ENCODE measurements at places on chromosomes 16 and 17.

DNA sequence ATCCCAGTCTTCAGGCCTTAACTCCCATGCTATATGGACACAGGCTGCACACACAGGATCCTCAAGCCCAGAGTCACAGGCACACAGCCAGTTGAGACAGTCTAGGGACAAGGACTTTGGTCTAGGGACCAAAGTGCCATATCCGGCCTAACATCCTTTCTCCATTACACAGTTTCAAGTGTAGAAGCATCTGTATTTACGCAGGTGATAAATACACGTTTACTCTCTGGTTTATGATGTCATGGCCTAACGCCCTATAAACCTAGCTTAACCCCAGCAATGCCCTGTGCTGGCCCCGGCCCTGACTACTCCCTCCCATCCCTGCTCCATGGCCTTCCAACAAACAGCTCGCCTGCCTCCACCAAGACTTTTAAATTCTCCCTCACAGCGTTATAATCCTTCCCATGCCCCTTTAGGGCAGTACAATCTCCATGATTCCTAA is 17.1 kb downstream of the CUEDC1 start:
- no peak for DNase-seq

DNA sequence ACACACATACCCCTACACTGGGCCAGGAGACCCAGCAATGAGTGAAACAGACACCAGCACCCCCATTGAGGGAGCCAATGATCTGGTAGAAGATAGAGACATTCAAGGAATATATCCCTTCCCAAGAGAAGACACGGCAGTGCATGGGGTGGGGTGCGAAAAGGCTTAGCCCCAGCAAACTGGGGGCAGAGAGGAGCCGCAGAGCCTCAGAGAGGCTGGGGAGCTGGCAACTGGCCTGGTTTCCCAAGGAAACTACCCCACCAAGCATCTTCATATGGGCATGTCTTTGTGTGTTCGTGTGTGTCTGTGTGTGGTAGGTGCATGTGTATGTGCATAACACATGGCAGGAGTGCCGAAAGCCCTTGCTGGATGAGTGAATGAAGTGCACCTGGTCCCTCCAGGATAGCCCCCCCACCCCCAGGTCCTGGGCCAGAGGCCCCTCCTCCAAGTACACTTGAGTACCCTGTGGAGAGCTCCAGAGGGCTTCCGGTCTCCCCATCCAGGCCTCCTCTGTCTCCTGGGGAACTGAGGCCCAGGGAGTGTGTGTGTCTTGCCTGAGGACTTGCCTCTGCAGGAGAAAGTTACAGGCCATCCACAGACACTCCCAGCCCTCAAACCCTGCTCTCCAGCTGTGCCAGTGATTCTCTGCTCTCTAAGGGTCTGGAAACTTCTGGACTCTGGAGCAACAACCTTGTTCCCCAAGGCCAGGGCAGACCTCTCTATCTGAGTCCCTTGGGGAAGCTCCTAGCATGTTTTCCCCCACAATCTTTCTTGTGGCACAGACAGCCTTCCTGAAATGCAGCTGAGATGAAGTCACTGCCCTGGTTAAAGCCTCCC is 15.9 kb downstream of the TBX2 start:
- DNase-seq, result no peak

DNA sequence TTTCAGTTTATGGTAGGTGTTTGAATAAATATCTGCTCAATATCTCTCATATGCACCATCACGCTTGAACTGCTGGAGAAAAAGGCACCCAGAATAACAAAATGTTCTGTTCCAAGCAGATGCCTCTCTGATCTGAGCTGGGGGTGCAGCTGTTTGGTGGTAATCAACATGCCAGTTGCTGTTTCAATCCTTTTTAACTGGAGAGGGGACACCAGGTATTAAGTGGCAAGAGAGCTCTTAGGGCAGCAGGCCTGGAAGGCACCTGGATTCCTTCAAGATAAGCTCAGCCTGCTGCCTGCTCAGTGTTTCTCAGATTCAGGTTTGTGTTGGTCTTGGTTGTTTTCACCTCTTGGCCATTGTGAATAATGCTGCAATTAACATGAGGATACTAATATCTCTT is 27.2 kb upstream of the VAT1L start:
- DNase-seq, result no peak

DNA sequence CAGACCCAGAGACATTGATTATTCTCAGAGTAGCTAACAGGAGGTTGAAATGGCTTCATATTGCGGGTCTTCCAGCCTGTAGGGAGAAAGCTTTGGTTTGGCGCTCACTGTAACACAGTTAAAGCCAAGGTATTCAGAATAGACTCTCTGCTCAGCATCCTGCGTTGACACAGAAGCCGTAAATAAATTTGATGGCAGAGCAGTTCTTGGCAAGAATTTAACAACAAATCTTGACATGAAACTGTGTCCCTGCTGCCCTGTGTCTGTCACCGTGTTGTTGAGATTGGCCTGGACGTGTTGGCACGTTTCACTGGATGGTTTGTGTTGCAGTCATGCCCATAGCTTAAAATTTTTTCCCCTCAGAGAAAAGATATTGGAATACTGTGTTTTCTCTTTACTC is 359.6 kb downstream of the SNX29 start:
- DNase-seq, result no peak

GRCh38 chr16:615122-615521 is 15.7 kb upstream of the WFIKKN1 start:
- no peak for DNase-seq

GRCh38 chr16:11401161-11402050 is 56.1 kb downstream of the RMI2 start:
- no peak for DNase-seq

GRCh38 chr17:69414408-69415274 is at the start of gene MAP2K6:
Gene MAP2K6, plus strand, starts transcription at chr17:69414697. Its CDS starts 288 bp downstream, at chr17:69414985.
- DNase-seq, result peak; percentile 44

DNA sequence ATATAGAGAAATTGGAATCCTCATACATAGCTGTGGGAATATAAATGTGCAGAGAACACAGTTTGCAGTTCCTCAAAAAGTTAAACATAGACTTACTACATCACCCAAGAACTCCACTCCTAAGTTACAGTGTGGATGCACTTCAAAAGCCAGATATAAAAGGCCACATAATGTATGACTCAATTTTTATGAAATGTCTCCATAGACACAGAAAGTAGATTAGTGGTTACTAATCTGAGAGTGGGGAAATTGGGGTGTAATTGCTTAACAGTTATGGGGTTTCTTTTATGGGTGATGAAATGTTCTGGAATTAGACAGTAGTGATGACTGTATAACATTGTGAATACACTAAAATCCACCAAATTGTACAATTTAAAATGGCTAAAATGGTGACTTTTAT is 60.9 kb downstream of the CACNG1 start:
- no peak for DNase-seq

Data from GM12891 (cell line).